Activated CD4-positive, alpha-beta T cell treated with anti-CD3 and anti-CD28 coated beads, Interleukin-2, amount 50 U/mL, for 4 hours (primary cell): ENCODE measurements at places on chromosomes 4 and X.

- no peak for DNase-seq
Measured at GRCh38 chr4:114980932-114981708, 132.3 kb downstream of the NDST4 start.

GRCh38 chr4:173254646-173255045 lies 79.5 kb downstream of the HMGB2 start:
- no peak for DNase-seq

DNA sequence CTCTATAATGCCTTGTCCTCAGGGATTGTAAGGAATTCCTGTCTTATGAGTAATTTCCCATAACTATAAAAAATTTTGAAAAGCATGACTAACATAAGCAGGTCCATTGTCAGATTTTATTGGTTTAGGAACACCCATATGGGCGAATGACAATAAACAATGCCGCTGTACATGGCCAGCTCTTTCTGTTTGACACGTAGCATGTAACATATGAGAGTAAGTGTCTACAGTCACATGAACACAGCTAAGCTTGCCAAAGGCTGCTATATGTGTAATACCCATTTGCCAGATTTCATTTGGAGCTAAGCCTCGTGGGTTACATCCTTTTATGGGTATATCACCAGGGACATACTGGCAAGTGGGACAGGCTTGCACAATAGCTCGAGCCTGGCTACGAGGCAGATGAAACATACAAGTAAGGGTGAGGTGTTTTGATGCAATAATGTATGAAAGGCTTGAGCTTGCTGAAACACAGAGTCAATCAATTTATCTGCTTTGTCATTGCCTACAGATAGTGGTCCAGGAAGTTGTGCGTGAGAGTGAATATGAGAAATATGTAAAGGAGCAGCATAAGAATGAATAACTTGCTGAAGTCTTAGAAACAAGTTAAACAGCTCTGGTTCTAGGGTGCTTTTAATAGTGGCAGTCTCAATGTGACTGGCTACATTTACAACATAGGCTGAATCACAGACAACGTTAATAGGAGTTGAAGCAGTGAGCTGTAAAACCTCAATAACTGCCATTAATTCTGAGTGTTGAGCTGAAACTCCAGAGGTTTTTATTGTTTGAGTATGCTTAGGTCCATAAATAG lies 67.4 kb upstream of the UGT2B10 start:
- DNase-seq: no peak

DNA sequence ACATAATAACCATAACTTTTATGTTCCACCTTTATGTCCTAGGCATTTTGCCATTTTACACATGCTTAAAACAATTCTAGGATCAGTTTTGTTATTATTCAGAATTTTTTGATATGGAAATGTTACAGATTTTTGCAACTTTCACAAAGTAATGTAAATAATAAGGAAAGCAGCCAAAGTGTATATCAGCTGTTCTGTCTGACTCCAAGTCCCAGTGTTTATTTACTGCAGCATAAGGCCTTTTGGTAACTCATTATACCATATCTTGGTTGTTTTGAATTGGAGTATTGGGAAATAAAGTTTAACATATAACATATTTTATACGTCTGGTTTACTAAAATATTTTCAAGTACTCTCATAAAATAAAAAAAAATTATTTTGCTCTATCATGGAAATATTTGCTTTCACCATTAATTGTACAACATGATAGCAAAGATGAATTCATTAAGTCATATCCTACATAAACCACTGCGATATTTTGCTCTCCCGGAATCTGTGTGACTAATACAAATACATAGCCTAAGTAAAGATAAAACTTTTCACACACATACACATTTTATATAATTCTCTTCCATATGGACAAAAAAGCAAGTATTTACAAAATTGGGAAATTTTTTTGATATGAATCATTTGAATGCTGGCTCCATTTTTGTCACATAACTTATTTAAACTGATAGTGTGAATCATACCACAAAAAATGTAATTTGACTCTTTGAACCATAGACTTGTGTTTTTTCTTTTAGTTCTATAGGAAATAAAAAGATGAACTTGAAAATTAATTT lies 399.0 kb downstream of the PABPC4L start:
- DNase-seq: no peak

DNA sequence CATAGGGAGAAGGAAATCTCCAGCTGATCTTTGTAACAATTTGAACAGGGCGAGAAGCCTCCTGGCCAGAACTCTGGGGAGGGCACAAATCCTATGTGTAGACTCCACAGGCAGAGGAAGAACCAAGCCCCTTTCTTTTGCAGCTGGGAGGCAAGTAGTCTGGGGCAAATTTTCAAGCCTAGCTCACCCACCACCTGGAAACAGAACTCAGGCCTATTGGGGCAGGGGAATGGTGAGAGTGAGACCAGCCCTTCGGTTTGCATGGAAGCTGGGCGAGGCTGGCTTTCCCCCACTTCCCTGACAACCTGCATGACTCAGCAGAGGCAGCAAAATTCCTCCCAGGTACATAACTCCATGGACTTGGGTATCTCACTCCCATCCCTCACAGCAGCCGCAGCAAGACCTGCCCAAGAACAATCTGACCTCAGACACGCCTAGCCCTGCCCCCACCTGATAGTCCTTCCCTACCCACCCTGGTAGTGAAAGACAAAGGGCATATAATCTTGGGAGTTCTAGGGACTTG lies 138.2 kb downstream of the EMCN start:
- DNase-seq: no peak

DNA sequence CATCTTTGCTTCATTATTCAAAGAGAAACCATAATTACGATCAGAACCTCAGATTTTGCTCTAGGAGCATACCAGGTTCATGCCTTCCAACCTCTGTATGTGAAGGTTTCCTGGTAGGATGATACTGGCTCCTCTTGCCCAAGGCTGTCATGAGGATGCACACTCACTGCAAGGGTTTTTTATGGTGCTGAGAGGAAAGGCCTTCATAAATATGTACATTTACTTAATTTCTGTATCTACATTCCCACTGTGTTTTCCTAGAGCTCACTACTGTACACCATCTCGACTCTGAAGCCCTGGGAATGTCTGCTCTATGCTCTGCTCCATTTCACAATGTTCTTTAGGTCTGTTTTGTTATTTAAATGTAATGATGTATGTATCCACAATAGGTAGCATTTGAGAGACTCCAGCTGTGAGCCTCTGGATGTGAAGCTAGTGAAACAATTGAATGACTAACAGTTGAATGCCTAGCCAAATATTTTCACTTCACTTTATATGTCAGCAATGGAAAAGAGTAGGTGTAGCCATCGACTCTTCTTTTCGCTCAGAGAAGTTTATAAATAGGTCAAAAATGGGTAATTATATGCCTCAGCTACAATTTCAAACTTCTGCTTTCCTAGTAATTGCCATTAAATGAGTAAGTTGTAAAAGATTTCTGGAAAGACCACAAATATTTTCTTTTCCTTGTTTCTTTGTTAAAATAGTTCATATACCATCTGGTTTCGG lies 228.0 kb downstream of the PALLD start:
- DNase-seq: no peak

DNA sequence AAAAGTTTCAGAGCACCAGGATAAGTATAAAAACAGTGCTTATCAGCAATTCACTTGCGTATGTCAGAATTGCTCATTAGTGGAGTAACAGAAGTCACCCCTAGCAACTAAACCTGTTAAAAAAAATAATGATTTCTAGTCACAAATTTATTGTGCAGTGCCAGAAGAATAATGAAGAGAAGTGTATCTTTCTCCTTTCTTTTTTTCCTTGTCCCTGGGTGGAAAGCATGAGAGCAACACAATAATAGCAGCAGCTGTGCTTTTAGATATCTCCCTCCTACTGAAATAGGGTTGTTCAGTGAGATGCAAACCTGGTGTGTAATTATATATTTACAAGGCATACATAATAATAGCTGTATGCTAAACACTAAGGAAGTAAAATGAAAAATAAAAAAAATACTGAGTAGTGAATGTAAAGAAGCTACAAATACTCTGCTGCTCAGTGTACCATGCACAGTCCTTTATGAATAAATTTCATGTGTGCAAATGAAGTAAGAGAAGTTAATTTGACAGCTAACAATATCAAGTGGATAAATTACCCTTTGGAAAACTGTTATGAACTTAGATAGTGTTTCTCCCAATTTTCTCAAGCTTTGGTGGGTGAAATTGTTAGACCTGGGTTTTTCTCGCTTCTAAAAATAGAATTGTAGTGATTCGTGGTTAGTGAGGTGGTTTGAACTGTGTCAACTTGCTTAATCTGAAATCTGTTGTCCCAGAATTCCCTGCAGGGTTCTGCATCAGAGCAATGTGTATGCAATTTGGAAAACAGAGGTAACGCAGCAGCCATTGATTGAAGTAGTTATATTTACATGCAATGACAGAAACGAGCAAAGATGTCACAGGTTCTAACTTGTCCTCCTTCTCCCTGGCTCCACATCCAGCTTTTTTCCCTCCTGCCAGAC lies 125.7 kb upstream of the NDST3 start:
- DNase-seq: no peak

DNA sequence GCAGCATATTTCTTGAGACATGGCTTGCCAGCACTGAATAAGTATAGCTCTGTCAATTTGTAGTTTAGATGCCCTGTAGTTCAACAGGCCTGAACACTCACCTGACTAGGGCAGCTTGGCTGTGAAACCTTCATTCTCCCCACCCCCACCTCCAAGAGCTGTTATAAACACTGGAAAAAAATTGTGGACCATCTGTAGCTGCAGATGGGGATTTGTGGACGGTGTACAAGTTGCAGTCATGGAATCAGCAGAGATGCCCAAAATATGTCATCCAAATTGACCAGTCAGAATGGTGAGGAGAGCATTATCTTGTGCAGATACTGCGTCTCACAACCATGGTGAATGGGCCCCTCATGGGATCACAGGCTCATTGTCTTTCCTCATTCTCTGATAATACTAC lies 76.2 kb upstream of the PAQR3 start:
- DNase-seq: no peak

DNA sequence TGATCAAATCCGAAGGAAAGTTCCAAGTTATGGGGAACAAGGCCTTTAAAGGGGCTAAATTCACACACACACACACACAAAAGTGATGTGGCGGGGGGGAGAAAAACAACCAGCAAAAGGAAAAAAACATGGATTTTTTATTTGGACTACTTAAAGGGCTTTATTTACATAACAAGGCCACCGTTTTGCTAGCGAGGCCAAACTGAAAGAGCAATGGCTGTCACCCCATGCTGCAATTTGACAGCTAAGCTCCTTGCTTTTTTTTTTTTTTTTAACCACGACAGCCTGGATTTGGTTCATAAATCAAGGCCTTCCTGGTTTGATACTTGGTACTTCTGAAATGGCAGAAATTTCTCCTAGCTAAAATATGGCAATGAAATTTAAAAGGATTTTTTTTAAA lies 99.6 kb upstream of the PTCHD1 start:
- DNase-seq: no peak

DNA sequence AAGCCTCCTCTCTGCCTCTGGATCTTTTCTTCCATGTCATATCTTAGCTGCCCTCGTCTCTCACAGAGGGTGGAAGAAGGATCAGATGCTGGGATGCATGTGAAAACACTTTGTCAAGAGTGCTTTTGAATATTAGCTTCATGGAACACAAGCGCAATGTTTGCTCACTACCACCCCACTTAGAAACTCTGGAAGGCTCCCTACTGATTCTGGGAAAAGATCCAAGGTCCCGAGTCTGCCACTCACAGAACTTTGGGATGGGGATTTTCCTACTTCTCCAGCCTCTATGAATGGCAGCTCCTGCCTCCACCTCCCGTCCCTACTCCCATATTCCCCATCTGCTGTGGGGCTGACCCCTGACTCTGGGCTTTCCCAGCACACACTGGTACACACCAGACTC lies 40.2 kb upstream of the CRMP1 start:
- no peak for DNase-seq

DNA sequence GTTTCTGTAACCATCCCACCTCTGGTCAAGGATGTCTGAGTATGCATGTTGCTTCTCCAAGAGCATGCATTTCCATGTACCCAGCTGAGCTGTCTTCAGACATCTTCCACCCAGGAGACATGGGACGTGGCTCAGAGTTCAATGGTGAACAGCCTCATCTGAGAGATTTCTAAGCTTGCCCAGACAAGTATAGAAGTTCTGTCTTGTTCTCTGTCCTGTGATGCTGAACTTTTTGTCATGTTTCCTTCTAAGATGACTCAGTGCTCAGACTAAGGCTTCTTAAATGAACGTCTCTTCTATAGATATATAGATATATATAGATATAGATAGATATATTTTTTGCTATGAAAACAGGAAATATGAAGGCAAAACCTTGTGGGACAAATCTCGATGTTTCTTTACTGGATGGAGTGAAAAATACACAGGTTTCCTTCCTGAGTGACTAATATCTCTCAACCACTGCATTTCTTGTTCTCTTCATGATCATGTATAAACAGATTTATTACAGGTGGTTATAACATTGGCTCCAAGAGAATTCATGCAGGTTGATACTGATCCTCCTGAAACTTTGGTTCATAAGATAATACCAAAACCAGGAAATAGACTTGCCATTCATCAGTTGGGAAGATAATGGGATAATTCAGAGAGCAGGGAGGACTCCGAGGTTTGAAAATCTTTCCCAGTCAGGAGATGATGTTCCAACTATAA lies 168.2 kb downstream of the ZNF518B start:
- DNase-seq: no peak

- DNase-seq: no peak
Measured at GRCh38 chrX:132258509-132258908, 39.3 kb upstream of the RAP2C start.

GRCh38 chr4:102180046-102180445 lies 165.2 kb downstream of the SLC39A8 start:
- DNase-seq: no peak

GRCh38 chr4:67762086-67762485 lies 7.9 kb upstream of the GNRHR start:
- DNase-seq: no peak

- no peak for DNase-seq
Measured at GRCh38 chr4:121668368-121669162, 28.2 kb downstream of the ANXA5 start.

GRCh38 chrX:47638816-47639215 lies 9.1 kb upstream of the CFP start:
- no peak for DNase-seq

- DNase-seq: no peak
Measured at GRCh38 chrX:118566359-118566758, 70.7 kb downstream of the DOCK11 start.

DNA sequence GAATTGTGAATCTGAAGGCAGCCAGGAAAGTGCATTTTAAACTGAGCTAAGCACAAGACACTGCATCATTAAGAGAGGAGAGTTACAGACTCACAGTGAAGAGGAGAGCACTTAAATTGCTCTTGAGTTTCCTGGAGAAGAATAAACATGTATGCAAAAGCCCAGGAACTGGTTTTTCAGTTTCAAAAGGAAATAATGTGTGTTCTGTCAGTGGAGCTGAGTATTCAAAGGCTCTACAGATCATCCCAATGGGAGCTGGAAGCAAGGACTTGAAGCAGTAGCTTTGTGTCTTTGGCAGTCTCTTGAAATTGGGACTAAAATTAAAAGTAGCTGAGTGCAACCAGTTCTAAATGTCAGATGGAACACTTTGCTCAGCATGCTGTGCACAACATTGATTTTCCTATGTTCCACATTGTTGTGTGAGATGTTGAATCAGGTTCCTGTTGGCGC lies 147.5 kb upstream of the ANK2 start:
- DNase-seq: no peak
